ENCODE measurements at places on chromosomes 7 and 10.

GRCh38 chr10:86763404-86763803 lies 7.0 kb downstream of the BMPR1A start:
- no peak for DNase-seq

DNA sequence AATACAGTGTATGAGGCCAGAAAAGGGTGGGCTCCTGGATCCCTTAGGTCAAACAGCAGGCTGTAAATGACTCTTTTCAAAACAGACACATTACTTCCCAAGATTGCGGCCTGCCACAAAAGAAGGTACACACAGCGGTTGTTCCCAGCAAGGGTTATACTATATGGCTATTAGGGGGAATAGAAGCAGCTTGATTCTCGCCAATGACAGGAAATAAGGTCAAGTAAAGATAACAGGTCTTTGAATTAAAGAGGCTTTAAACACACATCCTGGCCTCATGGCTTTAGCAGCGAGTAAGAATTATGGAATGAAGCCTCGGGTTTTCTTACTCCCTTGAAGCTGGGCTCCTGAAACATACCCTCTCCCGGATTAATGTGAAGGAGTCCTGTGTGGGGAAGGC lies 58.3 kb downstream of the CYP26A1 start:
- no peak for DNase-seq

DNA sequence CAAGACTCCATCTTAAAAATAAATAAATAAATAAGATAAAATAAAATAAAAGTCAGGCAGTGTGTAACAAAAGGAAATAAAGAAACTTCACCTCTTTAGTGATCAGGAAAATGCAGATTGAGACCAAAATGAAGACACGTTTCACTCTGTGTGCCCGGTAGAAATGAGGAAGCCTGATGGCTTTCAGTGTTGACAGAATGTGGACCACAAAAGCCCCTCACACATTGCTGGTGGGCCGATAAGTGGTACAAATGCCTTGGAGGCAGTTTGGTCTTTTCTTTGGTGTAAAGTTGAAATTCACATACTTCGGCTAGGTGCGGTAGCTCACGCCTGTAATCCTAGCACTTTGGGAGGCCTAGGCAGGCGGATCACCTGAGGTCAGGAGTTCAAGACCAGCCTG lies 44.5 kb upstream of the PFKFB3 start:
- DNase-seq, result no peak

- DNase-seq, result no peak
Observed at GRCh38 chr7:152862856-152863255, 103.3 kb downstream of the ACTR3B start.

- DNase-seq, result no peak
Observed at GRCh38 chr10:12327074-12327473, 22.3 kb upstream of the CAMK1D start.

- DNase-seq, result no peak
Observed at GRCh38 chr10:100155936-100156335, 29.9 kb downstream of the ERLIN1 start.

GRCh38 chr10:29106287-29106686 lies 182.6 kb upstream of the LYZL1 start:
- DNase-seq, result no peak

All from foreskin fibroblast (primary cell).